Bronchial epithelial cell (primary cell): ENCODE measurements at places on chromosomes 7 and 10.

GRCh38 chr10:45602082-45602730 lies 70.4 kb downstream of the ZFAND4 start:
- DNase-seq = peak; percentile 18

GRCh38 chr7:81753392-81753791 lies 16.5 kb downstream of the HGF start:
- DNase-seq = no peak

DNA sequence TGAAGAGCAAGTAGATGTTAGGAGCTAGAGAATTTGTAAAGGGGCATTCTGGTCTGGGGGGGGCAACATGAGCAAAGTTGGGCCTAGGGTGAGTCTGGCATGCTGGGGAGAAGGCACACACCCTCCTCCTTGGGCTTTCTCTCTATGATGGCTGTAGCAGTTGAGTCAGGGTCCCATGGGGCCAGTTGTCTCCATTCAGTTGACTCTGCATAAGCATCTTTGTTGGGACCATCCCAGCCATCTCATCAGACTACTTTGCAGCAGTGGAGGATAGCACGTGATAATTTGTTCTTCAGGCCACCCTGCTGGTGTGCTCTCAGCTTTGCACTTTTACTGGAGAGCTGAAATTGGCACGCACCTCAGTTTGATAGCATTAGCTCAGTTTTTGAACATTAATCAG lies 55.2 kb downstream of the LRMDA start:
- DNase-seq = no peak

GRCh38 chr7:121774563-121774962 lies 98.4 kb upstream of the PTPRZ1 start:
- no peak for DNase-seq

DNA sequence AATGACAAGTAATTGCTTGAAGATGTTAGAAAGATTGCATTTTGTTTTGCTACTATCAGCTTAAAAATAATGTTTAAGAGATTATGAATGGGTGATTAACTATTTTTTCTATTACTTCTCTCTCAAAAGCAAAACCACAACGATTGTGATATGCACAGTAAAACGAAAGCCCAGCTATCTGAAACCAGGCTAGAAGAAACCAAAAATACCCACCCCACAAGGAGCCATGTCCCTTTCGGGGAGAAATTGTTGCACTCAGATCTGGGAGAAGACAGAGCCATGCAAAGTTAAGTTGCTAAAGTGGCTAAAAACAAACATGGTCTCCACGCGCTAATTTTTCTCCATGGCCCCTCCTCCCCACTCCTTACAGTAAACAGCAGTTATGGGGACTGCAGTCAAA lies 173.6 kb downstream of the RPS24 start:
- no peak for DNase-seq

- DNase-seq = no peak
Observed at GRCh38 chr10:113537672-113538071, 15.2 kb upstream of the HABP2 start.

DNA sequence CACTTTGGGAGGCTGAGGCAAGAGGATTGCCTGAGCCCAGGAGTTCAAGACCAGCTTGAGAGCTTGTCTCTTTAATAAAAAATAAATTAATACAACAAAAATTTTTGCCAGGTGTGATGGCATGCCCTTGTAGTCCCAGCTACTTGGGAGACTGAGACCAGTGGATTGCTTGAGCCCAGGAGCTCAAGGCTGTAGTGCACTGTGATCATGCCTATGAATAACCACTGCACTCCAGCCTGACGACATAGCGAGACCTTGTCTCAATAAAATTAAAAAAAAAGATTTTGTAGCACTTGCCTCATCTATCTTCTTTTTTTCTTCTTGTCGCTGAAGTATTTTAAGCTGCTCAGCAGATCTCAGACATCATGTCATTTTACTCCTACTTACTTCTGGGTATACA lies 26.3 kb downstream of the CREM start:
- DNase-seq = no peak

DNA sequence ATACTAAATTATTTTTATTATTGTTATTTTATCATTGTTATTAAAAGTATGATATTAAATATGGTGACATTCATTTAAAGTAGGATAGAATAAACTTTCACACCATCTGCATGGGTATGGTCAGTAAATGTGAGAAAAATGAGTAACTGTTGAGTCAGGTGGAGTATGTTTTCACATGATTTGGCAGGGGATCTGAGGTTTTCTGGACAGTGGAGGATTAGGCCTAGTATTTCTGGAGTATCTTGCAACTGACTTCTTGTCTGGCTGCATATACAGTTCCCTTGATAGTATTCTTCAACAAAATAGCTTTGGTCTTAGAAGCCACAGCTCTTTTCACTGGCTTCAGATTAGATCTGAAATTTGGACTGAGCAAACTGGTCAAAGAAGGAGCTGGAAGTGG lies 54.5 kb downstream of the GBF1 start:
- DNase-seq = peak; percentile 86

- no peak for DNase-seq
Observed at GRCh38 chr7:25359471-25360059, 131.3 kb upstream of the NPVF start.

- DNase-seq = no peak
Observed at GRCh38 chr7:33732462-33732861, 172.9 kb upstream of the BMPER start.

GRCh38 chr10:105468759-105469158 lies 827.7 kb downstream of the SORCS3 start:
- no peak for DNase-seq

DNA sequence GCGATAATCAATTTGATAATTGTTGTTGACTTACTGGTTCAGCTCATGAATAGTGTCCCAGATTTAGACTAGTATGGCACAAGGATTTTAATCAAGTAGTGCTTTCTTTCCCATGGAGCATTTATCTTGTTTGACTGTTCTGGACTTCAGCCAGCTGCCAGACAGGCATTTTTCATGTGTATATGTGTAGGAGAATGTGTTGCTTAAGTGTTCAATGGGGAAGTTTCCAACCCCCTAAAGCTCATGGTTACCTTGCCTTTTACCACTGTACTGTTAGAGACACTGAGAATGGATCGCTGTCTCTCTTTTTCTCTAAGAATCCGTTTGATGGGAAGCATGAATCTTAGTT lies 103.9 kb downstream of the LRRC4 start:
- DNase-seq = no peak

- DNase-seq = peak; percentile 33
Observed at GRCh38 chr10:14048930-14049613, 281.7 kb downstream of the FRMD4A start.

DNA sequence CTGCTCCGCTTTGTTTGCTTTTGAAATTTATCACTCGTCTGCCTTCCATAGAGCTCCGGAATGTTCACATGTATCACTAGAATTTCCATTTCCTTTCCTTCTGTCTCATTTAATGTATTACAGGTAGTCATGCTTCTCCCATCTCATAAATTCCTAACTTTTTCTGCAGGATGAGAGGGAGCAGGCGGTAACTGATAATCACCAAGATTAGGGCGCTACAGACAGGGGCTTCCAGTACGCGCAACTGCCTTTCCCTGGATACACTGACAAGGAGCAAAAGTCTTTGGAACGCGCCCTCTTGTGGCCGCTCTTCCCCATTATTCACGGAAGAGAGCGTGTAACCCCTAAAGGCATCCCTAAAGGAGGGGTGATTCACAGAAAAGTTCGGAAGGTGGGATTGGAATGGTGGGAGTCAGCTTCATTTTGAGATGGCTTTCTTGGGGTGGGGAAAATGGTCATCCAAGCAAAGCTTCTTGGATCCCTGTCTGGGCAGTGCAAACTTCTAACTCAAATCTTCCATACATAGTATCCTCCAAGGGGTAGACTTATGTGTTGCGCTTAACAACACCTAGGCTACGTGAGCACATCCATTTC lies 6.5 kb downstream of the INHBA start:
- DNase-seq = peak; percentile 67

GRCh38 chr7:110593355-110593754 lies 497.6 kb upstream of the LRRN3 start:
- no peak for DNase-seq

- DNase-seq = no peak
Observed at GRCh38 chr10:19043431-19043830, 5.2 kb upstream of the MALRD1 start.
